ENCODE measurements at places on chromosomes 12 and 14. TPM values are rescaled to one million over a fixed set of nuclear protein-coding genes. Genes with fewer than 3 reads are reported as not detected.

PCED1B gene
- 1.0 TPM for total RNA-seq

GNB3 gene
- total RNA-seq = 1.8 TPM

PPFIA2 gene
- not detected for total RNA-seq

BRMS1L gene
- 10.3 TPM for total RNA-seq

BICDL1 gene
- 5.8 TPM for total RNA-seq

MUCL1 gene
- not detected for total RNA-seq

CBLN3 gene
- 3.4 TPM for total RNA-seq

OAS2 gene
- 10.5 TPM for total RNA-seq

TULP3 gene
- total RNA-seq = 19.8 TPM

RNU4-1 gene
- under 0.01 TPM for total RNA-seq

STX2 gene
- total RNA-seq = 18.2 TPM

ADGRD1 gene
- total RNA-seq = not detected

FGF23 gene
- not detected for total RNA-seq

NRXN3 gene
- 1.7 TPM for total RNA-seq

G2E3 gene
- 32.8 TPM for total RNA-seq

TDG gene
- 35.0 TPM for total RNA-seq

TPPP2 gene
- not detected for total RNA-seq

CEP170B gene
- total RNA-seq = 33.2 TPM

PRIMA1 gene
- not detected for total RNA-seq

All from PC-3 (cell line).